Neuronal stem cell (in vitro differentiated cells): ENCODE measurements at places on chromosomes 11 and 22.

- no peak for DNase-seq
- H3K4me3 ChIP-seq = peak overlapping the region; percentile 46
- H3K36me3 ChIP-seq = no peaks in the 10 kb centered on the region
- H3K4me1 ChIP-seq = peaks cover 10% of the 10 kb centered on the region
- H3K27me3 ChIP-seq = no peaks in the 10 kb centered on the region
Observed at GRCh38 chr11:71577469-71578004, 5.1 kb downstream of the KRTAP5-11 start.

DNA sequence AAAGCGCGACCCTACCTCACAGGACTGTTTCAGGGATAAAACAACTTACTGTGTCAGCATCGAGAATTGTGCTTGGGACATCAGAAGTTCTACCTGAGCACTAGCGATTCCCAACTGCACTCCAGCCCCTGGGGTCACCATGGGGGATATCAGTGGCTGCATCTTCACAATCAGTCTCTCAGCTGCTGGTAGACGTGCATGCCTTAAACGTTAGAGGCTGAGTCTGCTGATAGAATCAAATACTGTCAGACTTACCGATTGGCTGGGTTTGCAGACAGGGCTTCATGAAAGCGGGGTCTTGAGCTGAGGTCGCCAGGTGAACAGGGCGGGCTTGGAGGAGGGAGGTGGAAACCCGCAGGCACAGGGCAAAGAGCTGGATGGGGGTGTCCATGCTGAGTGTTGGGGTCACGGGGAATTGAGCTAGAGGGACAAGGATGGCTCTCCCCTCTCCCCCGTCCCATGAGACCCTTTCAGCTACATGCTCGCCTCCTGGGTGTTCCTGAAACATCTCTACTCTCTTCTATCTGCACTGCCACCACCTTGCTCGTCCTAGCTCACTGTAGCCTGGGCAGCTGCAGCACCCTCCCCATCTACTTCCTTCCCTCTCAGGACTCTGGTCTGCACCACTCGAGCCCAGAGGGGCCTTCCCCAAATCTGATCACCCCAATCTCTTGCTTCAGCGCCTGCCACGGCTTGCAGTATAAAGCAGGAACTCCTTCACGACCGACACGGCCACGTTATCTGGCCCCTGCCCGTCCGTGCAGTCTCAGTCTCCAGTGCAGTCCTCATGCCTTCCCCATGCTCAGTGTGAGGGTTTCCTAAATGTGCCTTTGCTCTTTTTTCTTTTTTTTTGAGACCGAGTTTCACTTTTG, 43.5 kb downstream of the ST14 start:
- H3K27ac ChIP-seq = no peak overlapping the region
- no peak for DNase-seq
- H3K4me3 ChIP-seq = no peak overlapping the region
- H3K27me3 ChIP-seq = no peaks in the 10 kb centered on the region
- no peaks in the 10 kb centered on the region for H3K36me3 ChIP-seq
- no peaks in the 10 kb centered on the region for H3K4me1 ChIP-seq

DNA sequence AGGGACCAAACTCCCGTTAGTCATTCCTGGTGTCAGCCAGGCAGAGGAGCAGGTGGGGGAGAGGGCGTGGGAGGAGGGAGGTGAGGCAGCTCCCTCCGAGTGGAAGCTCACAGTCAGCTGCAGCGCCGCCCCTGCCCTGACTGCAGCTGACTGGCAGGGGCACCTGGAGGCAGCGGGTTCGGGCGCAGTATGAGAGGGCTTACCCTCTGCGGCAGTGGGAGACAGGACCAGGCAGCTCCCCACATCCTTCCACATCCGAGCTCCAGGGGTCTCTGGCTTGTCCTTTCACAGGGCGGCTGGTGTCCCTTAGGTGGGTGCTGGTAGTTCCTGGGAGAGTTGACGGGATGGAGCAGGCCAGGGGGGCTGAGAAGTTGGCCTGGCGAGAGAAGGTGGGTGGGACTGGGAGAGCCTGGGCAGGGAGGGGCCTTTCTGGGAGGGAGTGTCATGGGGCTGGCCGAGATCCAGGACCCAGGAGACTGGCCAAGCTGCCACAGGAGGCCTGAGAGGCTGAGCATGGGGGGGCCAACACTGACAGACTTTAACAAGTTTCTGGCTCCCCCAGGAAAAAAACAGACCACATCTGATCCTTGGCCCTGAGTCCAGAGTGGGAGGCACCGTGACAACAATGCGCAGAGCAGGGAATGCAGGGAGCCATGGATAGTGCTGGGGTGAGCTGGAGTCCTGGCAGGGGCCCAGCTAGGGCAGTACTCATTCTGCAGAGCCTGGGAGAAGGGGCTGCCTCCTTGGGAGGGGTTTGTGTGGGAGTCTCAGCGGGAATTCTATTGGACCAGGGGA, 4.9 kb downstream of the ADORA2A start:
- no peak for DNase-seq
- no peaks in the 10 kb centered on the region for H3K36me3 ChIP-seq
- H3K4me3 ChIP-seq = no peak overlapping the region

- H3K27ac ChIP-seq = no peak overlapping the region
- peaks cover 4% of the 10 kb centered on the region for H3K4me1 ChIP-seq
- H3K4me3 ChIP-seq = no peak overlapping the region
Observed at GRCh38 chr11:45449036-45449601, 163.0 kb upstream of the SYT13 start.

- DNase-seq = no peak
- no peak overlapping the region for H3K4me3 ChIP-seq
- H3K36me3 ChIP-seq = peaks cover 6% of the 10 kb centered on the region
- no peaks in the 10 kb centered on the region for H3K27me3 ChIP-seq
- H3K27ac ChIP-seq = no peak overlapping the region
Observed at GRCh38 chr11:123601743-123602142, 52.7 kb downstream of the SCN3B start.

DNA sequence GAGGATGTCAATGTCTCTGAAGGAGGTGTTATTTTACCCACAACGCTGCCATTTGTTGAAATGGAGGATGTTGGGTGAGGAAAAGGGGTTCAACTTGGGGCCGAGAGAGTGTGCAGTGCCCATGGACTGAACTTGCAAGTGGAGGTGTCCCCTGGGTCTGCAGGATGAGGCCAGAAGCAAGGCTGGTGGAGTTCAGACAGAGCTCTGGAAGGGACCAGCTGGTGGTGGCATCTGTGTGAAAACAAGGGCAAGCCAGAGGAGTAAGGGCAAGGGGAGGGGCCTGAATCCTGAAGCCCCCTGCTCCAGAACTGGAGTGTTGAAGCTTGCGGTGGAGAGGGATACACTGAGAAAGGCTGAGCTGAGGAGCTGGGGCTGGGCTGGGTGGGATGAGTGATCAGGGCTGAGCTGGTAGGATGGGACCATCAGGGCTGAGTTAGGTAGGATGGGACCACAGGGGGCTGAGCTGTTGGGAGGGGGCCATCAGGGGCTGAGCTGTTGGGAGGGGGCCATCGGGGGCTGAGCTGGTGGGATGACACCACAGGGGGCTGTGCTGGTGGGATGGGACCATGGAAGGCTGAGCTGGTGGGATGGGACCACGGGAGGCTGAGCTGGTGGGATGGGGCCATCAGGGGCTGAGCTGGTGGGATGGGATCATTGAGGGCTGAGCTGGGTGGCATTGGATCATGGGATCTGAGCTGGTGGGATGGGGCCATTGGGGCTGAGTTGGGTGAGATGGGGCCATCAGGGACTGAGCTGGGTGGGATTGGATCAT, 13.4 kb upstream of the CTSD start:
- H3K4me1 ChIP-seq = peaks cover 10% of the 10 kb centered on the region
- no peak overlapping the region for H3K4me3 ChIP-seq
- H3K27ac ChIP-seq = no peak overlapping the region

- H3K27me3 ChIP-seq = no peaks in the 10 kb centered on the region
- H3K4me1 ChIP-seq = peaks cover 5% of the 10 kb centered on the region
- DNase-seq = no peak
- no peak overlapping the region for H3K4me3 ChIP-seq
- peaks cover 20% of the 10 kb centered on the region for H3K36me3 ChIP-seq
Observed at GRCh38 chr11:62752994-62753735, 795 bp downstream of the ZBTB3 start.

DNA sequence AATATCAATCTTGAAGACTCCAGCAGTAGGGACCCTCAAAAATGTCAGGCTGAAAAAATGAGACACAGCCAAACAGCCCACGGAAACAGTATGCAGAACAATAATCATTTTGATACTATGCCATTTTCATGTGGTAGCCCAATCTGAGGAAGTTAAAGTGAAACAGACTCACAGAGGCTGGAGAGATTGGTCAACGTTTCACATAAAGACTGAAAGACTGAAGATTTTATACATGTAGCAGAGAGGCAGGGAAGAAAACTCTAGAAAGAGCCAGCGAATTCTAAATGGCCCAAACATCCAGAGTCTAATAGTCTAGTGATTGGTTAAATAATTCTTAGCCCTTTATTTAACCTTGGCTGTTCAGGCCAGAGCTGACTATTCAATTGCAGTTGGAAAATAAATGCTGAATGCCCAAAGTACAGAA, 49.4 kb downstream of the MAML2 start:
- no peak for DNase-seq
- no peaks in the 10 kb centered on the region for H3K27me3 ChIP-seq
- H3K4me1 ChIP-seq = no peaks in the 10 kb centered on the region
- no peak overlapping the region for H3K4me3 ChIP-seq
- no peak overlapping the region for H3K27ac ChIP-seq

- DNase-seq = no peak
- peak overlapping the region; percentile 68 for H3K4me3 ChIP-seq
- H3K4me1 ChIP-seq = peaks cover 3% of the 10 kb centered on the region
- H3K27me3 ChIP-seq = no peaks in the 10 kb centered on the region
- H3K36me3 ChIP-seq = peaks cover 5% of the 10 kb centered on the region
Observed at GRCh38 chr11:83192606-83193245, 786 bp upstream of the ANKRD42 start.

DNA sequence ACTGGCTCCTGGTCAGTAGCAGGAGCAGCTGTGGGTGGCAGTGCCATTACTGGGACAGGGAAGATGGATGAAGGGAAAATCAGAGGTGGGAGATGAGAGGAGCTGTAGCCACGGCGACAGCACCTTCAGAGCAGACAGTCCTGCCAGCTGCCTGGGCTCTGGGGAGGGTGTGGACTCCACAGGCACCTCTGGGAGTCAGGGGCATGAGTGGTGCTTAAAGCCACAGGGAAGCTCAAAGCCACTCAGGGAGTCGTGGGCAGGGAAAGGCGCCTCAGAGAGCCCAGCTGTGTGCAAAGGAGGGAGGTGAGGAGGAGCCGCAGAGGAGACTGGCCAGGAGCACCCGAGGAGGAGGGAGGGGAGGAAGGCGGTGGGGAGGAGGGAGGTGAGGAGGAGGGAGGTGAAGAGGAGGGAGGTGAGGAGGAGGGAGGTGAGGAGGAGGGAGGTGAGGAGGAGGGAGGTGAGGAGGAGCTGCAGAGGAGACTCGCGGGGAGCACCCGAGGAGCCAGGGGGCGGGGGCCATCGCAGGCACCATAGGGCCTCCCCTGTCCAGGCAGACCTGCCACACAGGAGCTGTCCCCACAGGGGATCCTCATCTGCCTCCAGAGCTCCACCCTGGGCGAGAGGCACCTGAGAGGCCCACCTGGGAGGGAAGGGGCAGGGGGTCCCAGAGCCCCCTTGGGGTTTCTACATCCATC, 977.6 kb downstream of the BRD1 start:
- H3K27ac ChIP-seq = no peak overlapping the region
- DNase-seq = no peak
- no peaks in the 10 kb centered on the region for H3K4me1 ChIP-seq
- H3K27me3 ChIP-seq = no peaks in the 10 kb centered on the region
- no peak overlapping the region for H3K4me3 ChIP-seq

GRCh38 chr11:3164138-3164551, 965 bp downstream of the OSBPL5 start:
- no peaks in the 10 kb centered on the region for H3K36me3 ChIP-seq
- peaks cover 26% of the 10 kb centered on the region for H3K27me3 ChIP-seq
- H3K4me1 ChIP-seq = peaks cover 37% of the 10 kb centered on the region
- H3K4me3 ChIP-seq = peak overlapping the region; percentile 87

- DNase-seq = no peak
- H3K4me1 ChIP-seq = peaks cover 6% of the 10 kb centered on the region
- no peaks in the 10 kb centered on the region for H3K36me3 ChIP-seq
- no peak overlapping the region for H3K4me3 ChIP-seq
Observed at GRCh38 chr11:10255388-10256125, 38.5 kb downstream of the SBF2 start.

DNA sequence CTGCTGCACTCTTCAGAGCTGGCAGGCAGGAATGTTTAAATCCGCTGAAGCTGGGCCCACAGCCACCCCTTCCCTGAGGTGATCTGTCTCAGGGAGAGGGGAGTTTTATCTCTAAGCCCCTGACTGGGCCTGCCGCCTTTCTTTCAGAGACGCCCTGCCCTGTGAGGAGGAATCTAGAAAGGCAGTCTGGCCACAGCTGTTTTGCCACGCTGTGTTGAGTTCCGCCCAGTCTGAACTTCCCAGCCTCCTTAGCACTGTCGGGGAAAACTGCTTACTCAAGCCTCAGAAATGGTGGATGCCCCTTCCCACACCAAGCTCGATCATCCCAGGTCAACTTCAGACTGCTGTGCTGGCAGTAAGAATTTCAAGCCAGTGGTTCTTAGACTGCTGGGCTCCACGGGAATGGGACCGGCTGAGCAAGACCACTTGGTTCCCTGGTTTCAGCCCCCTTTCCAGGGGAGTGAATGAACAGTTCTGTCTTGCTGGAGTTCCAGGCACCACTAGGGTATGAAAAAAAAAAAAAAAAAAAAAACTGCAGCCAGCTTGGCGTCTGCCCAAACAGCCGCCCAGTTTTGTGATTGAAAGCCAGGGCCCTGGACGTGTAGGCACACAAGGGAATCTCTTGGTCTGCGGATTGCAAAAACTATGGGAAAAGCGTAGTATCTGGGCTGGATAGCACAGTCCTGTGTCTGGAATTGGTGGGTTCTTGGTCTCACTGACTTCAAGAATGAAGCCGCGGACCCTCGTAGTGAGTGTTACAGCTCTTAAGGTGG, 127.4 kb downstream of the SPON1 start:
- H3K4me3 ChIP-seq = no peak overlapping the region
- no peak for DNase-seq
- no peaks in the 10 kb centered on the region for H3K27me3 ChIP-seq
- H3K36me3 ChIP-seq = no peaks in the 10 kb centered on the region
- no peak overlapping the region for H3K27ac ChIP-seq
- no peaks in the 10 kb centered on the region for H3K4me1 ChIP-seq

GRCh38 chr11:72144807-72145565, 9.5 kb downstream of the FOLR3 start:
- H3K4me1 ChIP-seq = no peaks in the 10 kb centered on the region
- no peak overlapping the region for H3K27ac ChIP-seq
- no peak overlapping the region for H3K4me3 ChIP-seq
- H3K36me3 ChIP-seq = no peaks in the 10 kb centered on the region
- peaks cover 7% of the 10 kb centered on the region for H3K27me3 ChIP-seq
- DNase-seq = no peak

GRCh38 chr22:39313258-39314001, 6.0 kb downstream of the RPL3 start:
- no peak for DNase-seq
- H3K4me1 ChIP-seq = peaks cover 32% of the 10 kb centered on the region
- no peak overlapping the region for H3K4me3 ChIP-seq
- no peaks in the 10 kb centered on the region for H3K27me3 ChIP-seq

- H3K4me1 ChIP-seq = peaks cover 2% of the 10 kb centered on the region
- no peaks in the 10 kb centered on the region for H3K36me3 ChIP-seq
- H3K4me3 ChIP-seq = no peak overlapping the region
- H3K27me3 ChIP-seq = peaks cover 10% of the 10 kb centered on the region
- no peak overlapping the region for H3K27ac ChIP-seq
- DNase-seq = no peak
Observed at GRCh38 chr11:67644042-67644441, 4.5 kb upstream of the TBX10 start.
